Fibroblast of skin of left quadriceps (primary cell): ENCODE measurements at places on chromosomes 16 and 17.

DNA sequence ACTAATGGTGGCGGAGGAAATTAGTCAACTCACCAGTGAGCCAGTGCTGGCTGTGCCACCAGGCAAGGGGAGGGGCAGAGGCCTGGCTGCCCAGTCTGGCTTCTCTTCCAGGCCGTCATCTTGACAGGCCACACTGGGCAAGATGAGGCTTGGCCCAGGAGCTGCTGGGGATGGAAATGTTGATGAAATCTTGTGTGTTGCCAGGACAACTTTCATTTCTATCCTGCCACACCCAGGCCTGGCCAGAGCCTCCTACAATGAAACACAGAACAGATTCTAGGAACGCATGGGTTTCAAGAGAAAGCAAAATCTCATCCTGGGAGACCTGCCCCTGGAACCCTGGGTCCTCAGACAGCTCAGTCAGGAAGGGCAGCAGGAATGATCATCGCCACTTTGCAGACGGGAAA, 9.3 kb downstream of the HEXIM2 start:
- no peak for DNase-seq

- DNase-seq: peak; percentile 78
These were observed 18.8 kb downstream of the SIAH1 start for GRCh38 chr16:48366165-48367093.

GRCh38 chr17:13592427-13592826, 9.3 kb downstream of the HS3ST3A1 start:
- DNase-seq: no peak

- DNase-seq: no peak
These were observed 57.1 kb upstream of the KIF2B start for GRCh38 chr17:53765609-53766008.

DNA sequence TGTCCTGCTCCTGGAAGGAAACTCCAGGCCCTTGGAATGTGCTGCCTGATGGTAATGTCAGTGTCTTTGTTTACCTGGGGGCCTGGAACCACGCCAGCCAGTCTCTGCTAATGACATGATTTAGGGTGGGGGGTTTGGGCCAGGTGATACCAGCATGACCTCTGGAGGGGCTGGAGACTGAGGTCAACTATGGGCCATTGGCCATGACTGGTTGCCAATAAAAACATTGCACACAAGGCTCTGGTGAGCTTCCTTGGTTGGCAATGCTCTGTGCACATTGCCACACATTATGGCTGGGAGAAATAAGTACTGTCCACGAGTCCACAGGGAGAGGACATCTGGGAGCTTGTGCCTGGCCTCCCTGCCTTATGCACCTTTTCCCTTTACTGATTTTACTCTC, 52.5 kb downstream of the LITAF start:
- no peak for DNase-seq

GRCh38 chr17:1158879-1159278, 20.9 kb downstream of the ABR start:
- no peak for DNase-seq

- DNase-seq: no peak
These were observed 100.0 kb upstream of the MED13 start for GRCh38 chr17:62164747-62165722.

GRCh38 chr16:83187405-83187804, 560.6 kb downstream of the CDH13 start:
- DNase-seq: peak; percentile 43

GRCh38 chr17:81656835-81657234, 493 bp upstream of the PDE6G start:
- DNase-seq: no peak

DNA sequence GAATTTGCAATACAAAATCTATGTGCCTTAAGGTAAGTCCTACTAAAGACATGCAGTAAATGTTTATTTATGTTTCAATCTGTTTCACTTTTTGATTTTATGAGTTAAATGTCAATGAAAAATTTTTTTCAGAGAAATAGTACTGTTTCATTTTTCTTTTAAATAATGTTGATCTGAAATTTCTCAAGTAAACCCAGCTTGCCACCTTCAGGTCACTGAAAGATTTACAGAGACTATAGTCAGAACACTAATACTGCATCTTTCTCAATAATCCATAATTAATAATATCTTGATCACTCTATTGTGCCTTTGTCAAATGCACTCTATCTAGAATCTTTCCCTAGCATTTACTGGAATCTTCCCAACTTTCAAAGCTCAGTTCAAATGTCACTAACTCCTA, 6.5 kb upstream of the DHX40 start:
- no peak for DNase-seq

GRCh38 chr17:3575511-3575910, 17.9 kb upstream of the TRPV3 start:
- no peak for DNase-seq

- no peak for DNase-seq
These were observed 13.2 kb downstream of the JPT2 start for GRCh38 chr16:1691276-1691675.

GRCh38 chr16:89861648-89862047, 11.7 kb upstream of the TCF25 start:
- DNase-seq: no peak

GRCh38 chr17:42337442-42337841, 49.1 kb downstream of the STAT5A start:
- DNase-seq: peak; percentile 57

DNA sequence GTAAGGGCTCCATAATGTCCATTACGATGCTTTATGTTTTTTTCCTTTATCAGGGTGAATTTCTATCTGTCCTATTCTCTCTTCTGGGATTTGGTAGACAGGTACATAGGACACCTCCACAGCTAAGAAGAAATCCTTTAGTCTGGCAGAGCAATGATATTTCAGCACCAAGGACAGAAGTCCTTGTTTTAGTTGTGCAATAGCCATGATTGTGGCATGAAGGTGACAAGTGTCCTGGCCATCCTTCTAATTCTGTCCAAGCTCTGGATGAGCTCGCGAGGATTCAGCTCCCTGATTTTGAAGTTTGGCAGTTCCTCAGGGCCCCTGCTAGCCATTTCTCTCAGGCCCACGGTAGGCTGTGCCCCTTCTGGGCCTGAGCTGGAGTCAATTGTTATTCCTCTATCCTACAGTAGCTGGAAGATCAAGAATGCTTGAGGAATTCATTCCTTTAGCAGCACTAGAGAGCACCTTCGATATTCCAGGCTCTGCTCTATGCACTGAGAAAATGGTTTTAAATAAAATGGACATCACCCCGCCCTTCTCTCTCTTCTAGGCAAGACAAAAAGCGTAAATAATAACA, 320.8 kb downstream of the XYLT1 start:
- DNase-seq: no peak

GRCh38 chr17:58279736-58280479, 827 bp downstream of the MPO start:
- no peak for DNase-seq

DNA sequence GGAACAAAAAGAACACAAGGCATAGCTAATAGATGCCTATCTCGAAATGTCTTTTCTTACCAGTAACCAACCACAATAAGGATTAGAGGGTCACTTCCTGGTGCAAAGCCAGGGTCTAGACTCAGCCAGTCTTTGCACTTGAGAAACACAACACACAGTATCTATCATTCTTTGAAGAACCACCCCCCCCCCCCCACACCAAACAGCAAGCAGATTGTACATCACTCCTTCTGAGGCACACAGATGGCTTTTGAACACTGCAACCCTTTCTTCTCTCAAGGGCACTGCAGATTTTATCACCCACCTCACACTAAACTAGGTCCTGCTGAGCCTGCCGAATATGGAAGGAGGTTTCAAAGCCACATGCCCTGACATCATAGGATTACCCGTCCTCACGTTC, 145.6 kb downstream of the AATF start:
- DNase-seq: no peak

DNA sequence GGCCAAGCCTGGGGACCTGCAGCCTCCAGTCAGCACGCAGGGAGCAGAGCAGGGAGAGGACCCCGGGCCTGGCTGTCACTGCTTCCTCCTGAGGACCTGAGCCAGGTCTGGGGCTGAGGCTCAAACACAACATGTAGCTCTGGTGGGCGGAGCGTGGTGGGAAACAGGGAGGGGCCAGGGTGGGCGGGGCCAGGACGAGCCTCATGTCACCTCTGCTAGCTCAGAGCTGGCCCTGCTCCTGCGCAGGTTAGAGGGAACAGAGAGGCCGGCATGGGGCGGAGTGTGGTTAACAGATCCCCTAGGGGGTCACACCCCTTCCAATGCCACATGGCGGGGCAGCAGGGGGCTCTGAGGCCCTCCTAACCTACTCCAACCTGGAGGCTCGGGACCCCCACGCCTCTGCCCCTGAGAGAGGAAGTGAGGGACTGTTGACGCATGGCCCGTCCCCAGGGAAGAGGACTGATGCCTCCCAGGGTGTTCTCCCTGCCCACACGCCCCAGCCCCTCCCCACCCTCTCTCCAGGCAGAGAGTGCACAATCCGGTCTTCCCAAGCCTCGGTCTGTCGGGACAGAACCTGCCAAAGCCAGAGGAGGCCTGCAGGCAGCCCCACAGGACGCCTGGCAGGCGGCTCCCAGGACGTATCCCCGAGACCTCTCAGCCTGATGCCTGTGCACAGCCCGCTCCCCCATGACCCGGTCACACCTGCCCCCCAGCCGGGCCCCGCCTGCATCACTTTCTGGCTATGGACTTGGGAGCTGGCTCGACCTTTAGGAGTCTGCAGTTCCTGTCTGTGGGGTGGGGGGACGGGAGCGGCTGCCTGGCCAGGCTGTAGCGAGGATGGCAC, 15.2 kb downstream of the PIEZO1 start:
- DNase-seq: no peak

GRCh38 chr16:10083301-10083700, 98.9 kb downstream of the GRIN2A start:
- DNase-seq: no peak

GRCh38 chr17:48751172-48751571, 22.6 kb upstream of the HOXB13 start:
- DNase-seq: no peak

- DNase-seq: peak; percentile 36
These were observed at the start of gene KCNAB3 for GRCh38 chr17:7929158-7930023. Gene KCNAB3 (minus strand): TSS chr17:7929856. CDS start chr17:7929435, 421 bp downstream.

DNA sequence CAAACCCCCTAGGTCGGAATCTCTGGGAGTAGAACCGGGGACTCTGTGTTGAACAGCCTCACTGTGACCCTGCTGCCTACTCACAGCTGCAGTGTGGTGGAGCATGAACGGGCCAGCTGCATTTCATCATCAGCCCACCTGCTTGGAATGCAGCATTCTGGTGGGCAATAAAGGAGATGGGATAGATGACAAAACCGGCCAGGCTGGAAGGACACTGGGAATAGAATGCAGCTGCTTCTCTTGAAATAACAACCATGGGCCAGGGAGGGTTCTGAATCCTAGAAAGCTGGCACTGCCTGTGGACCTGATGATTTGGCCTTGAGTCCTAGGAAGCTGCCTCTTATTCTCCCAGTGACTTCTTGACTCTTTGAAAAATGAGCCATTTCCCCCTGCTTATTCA, 23.5 kb downstream of the CFAP97D1 start:
- no peak for DNase-seq

- no peak for DNase-seq
These were observed 505.8 kb downstream of the KCNJ2 start for GRCh38 chr17:70675070-70675590.

- no peak for DNase-seq
These were observed 17.7 kb upstream of the VPS4A start for GRCh38 chr16:69293401-69293800.

DNA sequence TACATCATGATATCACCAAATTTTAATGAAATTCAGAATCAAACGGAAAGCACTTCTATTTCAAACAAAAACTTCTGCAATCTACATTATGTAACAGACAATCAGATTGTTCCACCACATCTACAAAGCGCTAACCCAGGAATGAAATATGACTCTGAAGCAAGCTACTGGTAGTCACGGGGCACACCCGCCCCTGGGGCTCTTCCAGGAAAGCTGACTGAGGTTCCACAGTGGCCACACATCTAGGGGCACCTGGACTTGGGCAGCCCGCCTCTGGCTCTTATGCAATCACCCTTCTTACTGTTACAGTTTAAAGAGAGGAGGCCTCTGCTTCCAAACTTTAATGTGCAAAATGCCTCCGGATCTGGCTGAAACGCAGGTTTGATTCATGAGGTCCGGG, 27.5 kb downstream of the ZCCHC14 start:
- DNase-seq: peak; percentile 62

- no peak for DNase-seq
These were observed 75.0 kb downstream of the USP22 start for GRCh38 chr17:20967776-20968175.

- no peak for DNase-seq
These were observed 40.1 kb downstream of the RANBP10 start for GRCh38 chr16:67766291-67766690.

DNA sequence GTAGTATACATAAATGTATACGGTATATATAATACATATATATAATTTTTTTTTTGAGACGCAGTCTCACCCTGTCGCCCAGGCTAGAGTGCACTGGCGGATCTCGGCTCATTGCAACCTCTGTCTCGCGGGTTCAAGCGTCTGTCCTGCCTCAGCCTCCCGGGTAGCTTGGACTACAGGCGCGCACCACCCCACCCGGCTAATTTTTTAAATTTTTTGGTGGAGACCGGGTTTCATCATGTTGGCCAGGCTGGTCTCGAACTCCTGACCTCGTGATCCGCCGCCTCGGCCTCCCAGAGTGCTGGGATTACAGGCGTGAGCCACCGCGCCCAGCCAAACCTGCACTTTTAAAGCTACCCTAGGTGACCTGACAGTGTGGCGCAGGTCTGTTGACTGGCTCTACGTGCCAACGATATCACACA, 745 bp downstream of the PAM16 start:
- no peak for DNase-seq

DNA sequence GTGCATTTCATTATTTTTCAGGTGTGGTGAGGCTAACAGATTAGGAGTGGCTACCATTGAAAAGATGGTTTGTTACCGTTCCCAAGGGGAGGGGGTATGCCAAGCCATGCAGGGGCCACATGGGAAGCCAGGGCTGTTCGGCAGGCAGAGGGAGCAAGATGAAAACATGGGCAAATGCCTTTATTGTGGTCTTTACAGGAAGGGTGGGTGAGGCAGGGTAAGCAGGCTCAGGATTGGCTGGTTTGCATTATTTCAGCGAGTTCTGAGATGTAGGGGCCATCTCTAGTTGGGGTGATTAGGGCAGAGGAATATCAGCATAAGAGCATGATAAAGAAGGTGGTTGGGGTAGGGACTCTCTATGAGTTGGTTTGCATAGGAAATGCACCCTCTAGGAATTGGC, 117.6 kb downstream of the CCT6B start:
- DNase-seq: no peak

DNA sequence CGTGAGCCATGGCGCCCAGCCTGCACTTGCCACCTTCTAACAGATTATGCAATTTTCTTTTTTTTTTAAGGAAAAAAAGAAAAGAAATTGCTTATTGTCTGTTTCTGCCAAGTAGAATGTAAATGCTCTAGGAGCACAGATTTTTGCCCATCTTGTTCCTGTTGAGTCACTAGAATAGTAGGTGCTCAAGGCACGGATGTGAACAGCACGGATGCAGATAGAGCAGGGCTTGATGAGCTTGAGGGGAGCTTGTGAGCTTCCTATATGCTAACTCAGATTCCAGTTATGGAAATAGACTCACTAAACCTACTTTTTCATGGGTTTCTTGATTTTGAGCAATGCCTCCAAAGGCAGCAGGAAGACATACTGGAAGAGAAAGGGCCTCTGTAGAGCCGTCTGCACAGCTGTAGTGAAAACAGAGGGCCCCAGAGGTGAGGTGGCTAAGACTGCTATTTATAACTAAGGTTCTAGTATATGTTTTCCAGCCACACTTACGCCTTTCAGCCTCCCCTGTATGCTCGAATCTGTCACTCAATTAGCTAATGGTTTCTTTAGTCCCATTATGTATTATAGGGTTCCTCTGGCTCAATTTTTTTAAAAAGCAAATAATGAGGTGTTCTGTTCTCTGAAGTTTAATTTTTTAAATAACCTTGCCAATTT, 72.8 kb downstream of the WWP2 start:
- no peak for DNase-seq

GRCh38 chr16:16033208-16033717, 83.8 kb downstream of the ABCC1 start:
- no peak for DNase-seq
